Activated naive CD4-positive, alpha-beta T cell treated with anti-CD3 and anti-CD28 coated beads, Interleukin-2, amount 10 ng/mL, durations not matched to agents 7 days and 5 days (primary cell): ENCODE measurements at places on chromosomes 5 and 9.

DNA sequence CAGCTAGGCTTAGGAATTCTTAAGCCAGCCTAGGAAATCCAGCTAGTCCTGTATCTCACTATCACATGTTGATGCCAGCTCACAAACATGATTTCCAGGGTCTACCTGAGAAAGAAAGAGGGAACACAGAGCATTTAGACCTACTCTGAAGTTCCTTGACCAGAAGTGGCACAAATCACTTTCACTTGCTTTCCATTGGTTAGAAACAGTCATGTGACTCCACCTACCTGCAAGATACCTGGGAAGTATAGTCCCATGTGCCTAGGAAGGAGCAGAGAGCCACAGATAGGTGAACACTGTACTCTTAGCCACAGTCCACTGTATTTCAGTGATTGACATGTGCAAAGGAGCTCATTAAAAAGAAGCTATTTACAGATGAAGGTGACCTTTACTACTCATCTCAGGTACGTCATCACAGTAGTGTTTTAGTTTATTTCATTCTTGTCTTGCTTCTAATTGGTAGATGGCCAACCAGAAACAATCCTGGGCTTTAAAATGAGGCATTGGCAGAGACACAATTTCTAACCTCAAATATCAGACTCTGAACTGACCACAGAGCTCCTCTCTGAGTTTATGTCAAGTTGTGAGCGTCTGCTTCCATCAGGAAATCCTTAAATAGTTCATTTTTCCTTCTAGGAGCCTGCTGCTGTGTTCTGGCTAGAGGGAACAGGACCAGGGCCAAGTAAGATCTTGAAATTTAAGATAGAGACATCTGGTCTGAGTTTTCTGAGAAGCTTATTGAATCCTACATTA lies 340.7 kb downstream of the TLE4 start:
- DNase-seq: no peak

GRCh38 chr5:154967421-154968024 lies 26.6 kb downstream of the MRPL22 start:
- no peak for DNase-seq

GRCh38 chr5:173229966-173230689 lies 4.9 kb downstream of the NKX2-5 start:
- no peak for DNase-seq

GRCh38 chr5:90598293-90598692 lies 39.7 kb downstream of the ADGRV1 start:
- no peak for DNase-seq

DNA sequence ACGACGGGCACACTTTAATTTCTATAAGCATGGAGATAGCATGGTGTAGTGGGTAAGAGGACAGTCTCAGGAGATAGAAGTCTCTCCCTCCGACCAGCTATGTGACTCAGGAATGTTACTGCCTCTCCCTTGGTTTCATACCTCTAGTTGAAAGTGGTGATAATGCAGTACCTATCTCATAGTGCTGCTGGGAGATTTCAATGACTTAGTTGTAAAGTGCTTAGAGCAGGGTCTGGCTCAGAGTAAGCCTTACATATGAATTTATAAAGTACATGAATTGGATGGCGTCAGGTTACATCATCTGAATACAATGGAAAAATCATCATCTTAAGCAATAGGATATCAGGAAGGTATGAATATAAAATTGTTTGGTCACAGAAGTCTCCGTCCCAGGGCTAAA lies 952.8 kb upstream of the EDIL3 start:
- DNase-seq: no peak
